ENCODE measurements at places on chromosomes 5 and 9. TPM values are rescaled to one million over a fixed set of nuclear protein-coding genes. Genes with fewer than 3 reads are reported as not detected.
A peak's percentile ranks its signal among the peaks of the same experiment; 100 is the strongest.

Gene SLC36A3
- total RNA-seq: not detected

Gene CBY3
- not detected for total RNA-seq

Gene PDE8B
- not detected for total RNA-seq

DNA sequence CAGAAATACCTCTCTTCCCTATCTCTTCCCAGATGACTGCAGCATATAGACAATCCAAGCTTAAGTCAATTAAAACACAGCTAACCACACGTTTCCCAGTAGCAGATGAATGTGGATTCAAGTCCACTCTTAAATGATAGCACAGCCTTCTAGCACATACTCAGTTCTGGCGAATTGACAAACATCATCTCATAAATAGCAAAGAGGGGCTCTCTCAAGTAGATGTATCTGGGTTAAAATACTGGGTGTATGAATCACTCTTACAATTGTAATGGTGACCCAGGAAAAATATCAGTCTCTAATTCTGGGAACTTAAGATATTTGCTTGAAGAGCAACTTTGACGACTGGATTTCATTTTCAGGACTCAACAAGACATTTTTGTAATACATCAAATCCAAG, 67.0 kb upstream of the HAPLN1 start:
- DNase-seq: no peak

DNA sequence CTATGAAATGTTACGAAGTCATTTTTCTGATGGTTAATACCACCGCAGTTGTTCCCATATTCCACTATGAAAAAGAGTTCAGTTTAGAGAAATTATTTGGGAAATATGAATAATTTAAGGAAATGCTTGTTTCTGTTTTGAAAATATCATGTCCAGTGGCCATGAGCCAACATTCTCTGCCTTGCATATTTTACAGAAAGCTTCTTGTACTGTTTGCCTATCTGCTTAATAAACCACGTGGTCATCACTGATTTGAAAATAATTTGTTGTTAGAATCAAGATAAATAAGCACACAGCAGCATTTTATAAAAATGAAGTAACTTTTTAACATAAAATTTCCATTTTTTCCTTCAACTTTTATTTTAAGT, 381.5 kb upstream of the CDH18 start:
- DNase-seq: no peak

GRCh38 chr9:99352826-99353225, 130.7 kb downstream of the SEC61B start:
- DNase-seq: no peak

DNA sequence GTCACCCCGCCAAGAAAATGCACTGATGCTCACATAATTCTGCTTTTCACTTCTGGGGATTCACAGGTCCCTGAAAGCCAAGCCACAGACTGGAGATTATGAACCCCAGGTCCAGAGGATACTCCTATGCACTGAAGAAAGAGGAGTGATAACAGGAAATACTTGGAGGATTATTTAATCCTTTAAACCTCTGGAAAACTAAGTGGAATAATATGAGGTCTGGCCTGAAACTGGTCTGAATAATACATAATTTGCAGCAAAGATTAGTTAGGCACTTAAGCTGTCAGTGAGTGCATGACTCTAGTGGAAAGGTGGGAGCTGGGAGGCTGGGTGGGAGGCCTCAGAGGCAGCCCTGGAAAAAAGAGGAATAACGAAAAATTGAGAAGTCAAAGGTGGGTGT, 45.7 kb downstream of the MARCHF3 start:
- DNase-seq: no peak

Gene FRMD3
- 0.72 TPM for total RNA-seq

DNA sequence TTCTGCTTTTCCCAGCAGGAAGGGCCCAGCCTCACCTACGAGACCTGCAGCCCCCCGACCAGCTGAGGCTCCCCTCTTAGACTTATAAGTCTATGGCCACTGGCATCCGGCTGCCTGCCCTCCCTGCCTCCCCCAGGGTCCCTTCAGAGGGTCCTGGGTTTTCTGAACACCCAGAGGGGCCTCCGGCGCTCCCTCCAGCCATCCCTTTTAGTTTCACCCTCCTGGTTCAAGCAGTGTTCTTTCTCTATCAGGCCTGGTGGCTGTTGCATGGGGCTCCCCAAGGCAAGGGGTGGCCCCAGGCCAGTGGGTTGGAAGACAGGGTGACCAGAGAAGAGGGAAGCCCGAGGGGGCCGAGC, 21.8 kb downstream of the GOLGA2 start:
- no peak for DNase-seq

GRCh38 chr5:75335952-75336614, 937 bp upstream of the HMGCR start:
- DNase-seq: peak; percentile 89

Gene SLC25A2
- total RNA-seq: not detected

GRCh38 chr9:124778575-124779367, 1.8 kb downstream of the OLFML2A start:
- DNase-seq: no peak

DNA sequence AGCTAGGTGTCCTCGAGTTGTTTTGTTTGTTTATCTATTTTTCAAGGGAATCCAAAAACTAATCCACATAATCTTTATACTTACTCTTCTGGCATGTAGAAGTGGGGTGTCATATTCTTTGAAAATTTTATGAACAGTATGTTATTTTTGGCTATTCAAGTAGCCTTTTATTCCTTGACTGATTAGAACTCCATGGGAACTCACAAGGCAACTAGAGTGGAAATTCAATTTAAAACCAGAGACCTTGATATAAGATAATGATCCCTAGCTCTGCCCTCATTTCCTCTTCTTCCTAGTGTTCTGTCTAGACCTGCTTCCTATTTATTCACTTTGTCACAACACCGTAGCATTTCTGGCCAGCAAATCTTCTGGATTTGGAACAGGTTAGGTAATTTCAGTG, 1123.7 kb upstream of the C9orf72 start:
- DNase-seq: no peak
